ENCODE measurements at places on chromosomes 4 and X.

DNA sequence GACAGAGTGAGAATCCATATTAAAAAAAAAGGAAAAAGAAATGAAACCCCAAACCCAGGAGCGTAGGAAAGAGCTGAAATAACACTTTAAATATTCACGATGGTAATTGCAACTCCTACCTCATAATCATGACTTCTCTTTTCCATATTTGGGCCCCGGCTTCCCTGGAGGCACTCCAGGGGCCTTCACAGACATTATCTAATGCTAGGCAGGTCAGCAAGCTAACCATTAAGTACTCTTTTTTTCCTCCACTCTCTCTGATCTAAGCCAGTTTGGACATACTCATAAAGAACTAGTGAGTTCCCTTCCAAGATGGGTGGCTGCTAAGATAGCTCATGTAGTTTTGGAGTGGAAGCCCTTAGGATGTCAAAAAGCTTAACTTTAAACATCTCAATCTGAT lies 83.2 kb downstream of the SH3KBP1 start:
- no peak for DNase-seq

DNA sequence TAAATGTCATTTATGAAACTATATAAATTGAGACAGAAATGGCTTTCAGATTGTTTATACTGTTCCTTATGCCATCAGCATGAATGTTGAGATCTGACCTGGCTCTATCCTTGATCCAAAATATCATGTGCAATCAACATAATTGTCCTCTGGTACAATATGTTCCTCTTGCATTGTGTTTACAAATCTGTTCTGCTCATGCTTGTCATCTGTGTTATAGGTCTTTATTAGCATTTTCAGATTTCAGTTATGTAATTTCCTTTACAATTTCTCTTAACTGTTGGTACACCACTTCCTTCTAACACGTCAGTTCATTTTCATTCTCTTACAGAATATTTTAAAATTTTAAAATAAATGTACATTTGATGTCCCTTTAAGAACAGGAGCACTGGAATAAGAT lies 1.6 kb downstream of the HPGD start:
- DNase-seq: no peak

GRCh38 chr4:110211007-110211769 lies 12.8 kb upstream of the ELOVL6 start:
- DNase-seq: no peak

DNA sequence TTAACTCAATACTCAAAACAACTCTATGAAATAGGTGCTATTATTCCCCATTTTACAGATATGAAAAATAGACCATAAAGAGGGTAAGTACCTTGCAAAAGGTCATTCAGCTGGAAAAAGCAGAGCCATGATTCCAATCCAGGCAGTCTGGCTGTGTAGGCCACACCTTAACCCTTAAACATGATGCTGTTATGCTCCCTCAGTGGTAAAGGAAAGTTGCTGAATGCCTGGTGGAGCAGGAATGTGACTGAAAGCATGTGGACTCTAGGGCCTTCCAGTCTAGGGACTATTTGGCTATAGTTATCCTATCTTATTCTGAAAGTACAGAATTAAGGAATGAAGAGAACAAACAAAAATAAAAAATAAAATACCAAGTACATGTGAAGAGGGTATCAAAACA lies 19.6 kb downstream of the RP2 start:
- DNase-seq: no peak

- DNase-seq: no peak
Observed at GRCh38 chr4:76990288-76991080, 40.9 kb downstream of the SEPTIN11 start.

- DNase-seq: peak; percentile 50
Observed at GRCh38 chr4:82201805-82202641, 171.8 kb downstream of the HNRNPD start.

GRCh38 chr4:142036795-142037583 lies 400.6 kb downstream of the IL15 start:
- no peak for DNase-seq

DNA sequence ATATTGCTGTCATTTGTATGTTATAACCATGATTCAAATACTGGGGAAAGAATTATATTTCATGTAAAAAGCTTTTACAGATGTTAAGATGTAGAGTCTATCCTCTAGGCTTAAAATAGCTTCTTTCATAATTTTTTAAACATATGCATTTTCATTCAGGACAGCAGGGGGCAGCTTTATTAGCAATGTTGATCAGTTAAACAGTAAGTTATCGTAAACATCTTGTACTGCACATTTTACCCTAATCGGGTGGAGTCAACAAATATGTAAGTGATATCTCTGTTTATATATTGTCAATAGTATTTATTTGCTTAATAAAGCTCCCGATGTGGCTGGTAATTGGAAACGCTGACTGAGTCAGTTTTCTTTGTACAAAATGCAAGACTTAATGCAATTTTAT lies 142.5 kb upstream of the MED14 start:
- peak; percentile 19 for DNase-seq

GRCh38 chr4:150769248-150769647 lies 187.3 kb downstream of the MAB21L2 start:
- no peak for DNase-seq

GRCh38 chr4:73417973-73418372 lies 13.9 kb downstream of the ALB start:
- DNase-seq: no peak

DNA sequence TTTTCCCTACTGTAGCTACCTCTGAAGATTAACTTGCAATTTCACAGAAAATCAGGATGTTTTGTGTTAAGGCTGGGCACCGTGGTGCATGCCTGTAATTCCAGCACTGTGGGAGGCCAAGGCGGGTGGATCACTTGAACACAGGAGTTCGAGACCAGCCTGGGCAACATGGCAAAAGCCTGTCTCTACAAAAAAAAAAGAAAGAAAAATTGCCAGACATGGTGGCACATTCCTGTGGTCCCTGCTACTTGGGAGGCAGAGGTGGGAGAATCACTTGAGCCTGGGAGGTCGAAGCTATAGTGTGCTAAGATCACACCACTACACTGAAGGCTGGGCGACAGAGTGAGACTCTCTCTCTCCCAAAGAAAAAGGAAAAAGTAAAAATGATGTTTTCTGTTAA lies 27.4 kb downstream of the APELA start:
- no peak for DNase-seq

DNA sequence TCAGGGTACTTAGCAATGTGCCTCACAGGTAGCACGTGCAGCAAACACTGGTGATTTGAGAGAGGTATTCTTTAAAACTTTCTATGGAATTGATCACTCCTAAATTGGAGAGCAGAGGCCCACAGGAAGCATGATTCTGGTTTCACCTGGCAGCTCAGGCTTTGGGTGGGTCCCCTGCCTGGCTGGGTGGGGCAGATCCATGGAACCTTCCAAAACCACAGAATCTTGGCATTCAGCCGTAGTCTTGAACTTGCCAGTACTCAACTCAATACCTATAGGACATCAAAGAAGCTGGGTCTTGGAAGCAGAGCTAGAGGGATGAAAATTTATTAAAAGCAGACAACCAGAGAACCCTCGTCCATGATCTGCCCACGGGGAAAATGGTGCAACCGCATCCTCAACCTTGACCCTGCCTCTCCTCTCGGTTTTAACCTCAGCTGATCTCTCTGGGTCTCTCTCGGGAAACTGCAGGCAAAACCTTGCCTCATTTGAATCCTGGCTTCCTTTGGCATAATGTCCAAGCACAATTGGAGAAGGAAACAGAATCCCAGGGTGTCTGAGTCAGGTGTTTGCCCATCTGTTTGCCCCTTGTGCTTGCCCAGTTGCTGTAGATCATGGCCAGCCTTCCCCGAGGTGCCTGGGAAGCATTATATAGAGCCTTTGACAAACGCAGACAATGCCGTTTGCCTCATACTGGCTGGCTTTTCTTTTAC lies 22.9 kb downstream of the OTOP1 start:
- no peak for DNase-seq

GRCh38 chrX:132676102-132676501 lies 187.3 kb upstream of the MBNL3 start:
- DNase-seq: no peak

GRCh38 chr4:152352215-152352614 lies 183.7 kb downstream of the FBXW7 start:
- DNase-seq: no peak

DNA sequence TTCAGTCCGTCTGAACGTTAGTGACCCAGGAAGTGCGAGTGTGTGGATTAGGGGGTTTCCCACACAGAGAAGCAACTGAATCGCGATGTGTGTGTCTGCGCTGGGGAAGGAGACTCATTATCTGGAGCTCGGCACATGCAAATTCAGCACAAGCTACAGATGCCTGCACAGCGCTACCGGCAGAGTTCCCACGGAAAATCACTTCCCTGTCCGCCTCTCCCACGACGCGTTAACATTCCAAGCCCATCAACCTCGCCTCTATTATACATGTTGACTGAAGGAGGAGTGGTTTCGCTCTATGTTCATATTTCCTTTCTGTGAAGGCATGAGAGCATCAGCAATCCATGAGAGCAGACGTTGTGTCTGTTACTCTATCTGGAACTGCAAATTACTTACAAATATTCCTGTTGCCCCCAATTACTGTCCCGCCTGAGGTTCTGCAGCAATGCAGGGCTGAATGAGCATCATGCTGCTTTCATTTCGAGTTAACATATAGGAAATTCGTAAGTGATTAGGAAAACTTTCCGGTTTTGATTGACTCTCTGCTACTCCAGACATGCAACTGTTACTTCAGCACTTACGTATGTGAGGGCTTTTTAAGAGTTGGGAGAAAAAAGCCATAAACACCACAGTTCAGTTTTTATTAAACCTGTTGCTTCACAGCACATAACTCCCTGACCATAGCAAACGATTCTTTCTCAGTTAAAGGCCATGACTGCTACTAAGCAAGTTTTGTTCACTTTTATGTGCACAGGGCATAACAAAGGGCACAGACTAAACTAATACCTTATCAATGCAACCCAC lies 15.0 kb upstream of the MTNR1A start:
- no peak for DNase-seq

DNA sequence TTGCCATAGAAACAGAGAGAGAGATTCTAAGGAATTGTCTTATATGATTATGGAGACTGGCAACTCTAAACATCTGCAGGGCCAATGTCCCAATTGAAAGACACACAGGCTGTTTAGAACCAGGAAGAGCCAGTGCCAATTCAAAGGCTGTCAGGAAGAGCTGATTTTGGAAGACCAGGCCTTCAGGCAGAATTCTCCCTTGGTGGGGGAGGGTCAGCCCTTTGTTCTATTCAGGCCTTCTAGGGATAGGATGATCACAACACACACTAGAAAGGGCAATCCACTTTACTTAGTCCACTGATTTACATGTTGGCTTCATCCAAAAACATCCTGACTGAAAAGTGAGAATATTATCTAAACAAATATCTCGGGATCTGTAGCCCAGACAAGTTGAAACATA lies 15.2 kb downstream of the C4orf46 start:
- DNase-seq: no peak

GRCh38 chrX:47831788-47832187 lies 4.9 kb upstream of the ZNF81 start:
- DNase-seq: peak; percentile 47

- no peak for DNase-seq
Observed at GRCh38 chr4:83205760-83206159, 78.8 kb downstream of the COQ2 start.

- no peak for DNase-seq
Observed at GRCh38 chr4:85128246-85129204, 162.0 kb upstream of the WDFY3 start.

GRCh38 chr4:82284475-82284857 lies 89.3 kb downstream of the HNRNPD start:
- no peak for DNase-seq

GRCh38 chr4:95715830-95716229 lies 124.1 kb upstream of the PDHA2 start:
- no peak for DNase-seq

DNA sequence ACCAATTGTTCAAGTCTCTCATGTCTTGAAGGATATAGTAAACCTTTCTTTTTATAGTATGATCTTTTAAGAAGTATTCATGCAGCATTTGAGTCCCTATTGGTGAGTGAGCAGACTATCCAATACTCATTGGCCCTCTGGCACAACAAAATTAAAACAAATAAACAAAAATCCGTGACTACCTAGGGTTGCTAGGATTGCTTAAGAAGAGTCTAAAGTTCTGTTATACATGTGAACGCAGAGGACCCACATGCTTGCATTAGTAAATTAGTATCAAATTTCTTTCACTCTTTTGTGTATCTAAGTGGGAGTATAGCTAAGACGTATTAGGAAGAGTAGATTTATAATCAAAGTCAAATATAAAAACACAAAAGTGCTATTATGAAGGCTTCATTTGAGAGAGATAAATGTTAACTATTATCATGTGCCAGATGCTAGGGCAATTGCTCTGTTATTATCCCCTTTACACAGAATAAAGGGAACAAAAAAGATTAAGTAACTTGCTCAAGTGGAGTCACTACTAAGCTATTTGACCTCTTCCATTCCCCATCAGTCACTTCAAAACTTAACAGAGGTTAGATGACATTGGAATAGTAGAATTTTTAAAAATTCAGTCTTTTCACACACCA lies 29.2 kb upstream of the LARP1B start:
- DNase-seq: no peak

DNA sequence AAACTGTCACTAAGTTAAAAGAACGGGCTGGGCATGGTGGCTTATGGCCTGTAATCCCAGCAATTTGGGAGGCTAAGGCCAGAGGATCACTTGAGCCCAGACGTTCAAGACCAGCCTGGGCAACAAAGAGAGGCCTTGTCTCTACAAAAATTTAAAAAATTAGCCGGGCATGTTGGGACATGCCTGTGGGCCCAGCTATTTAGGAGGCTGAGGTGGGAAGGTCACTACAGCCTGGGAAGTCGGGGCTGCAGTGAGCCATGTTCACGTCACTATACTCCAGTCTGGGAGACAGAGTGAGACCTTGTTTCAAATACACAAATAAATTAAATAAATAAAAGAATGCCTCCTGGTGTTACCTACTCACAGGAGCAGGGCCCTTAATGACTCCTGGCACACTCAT lies 69.5 kb downstream of the APBB2 start:
- no peak for DNase-seq

DNA sequence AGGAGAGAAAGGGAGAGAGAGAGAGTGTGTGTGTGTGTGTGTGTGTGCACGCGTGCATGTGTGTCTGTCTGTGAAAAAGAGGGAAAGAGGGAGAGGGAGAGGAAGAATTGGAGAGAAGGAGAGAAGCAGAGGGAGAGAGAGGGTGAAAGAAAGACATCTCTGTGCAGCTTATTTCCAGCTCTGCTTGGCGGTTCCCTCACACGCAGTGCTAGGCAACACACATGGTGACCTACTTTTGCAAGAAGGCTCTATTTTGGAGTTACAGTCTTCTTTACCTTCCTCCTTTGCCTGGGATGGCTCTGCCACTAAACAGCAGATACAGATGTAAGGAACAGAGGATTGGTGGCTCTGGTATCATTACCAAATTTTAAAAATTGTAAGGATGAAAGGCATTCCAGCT lies 40.1 kb downstream of the SLC16A2 start:
- no peak for DNase-seq

DNA sequence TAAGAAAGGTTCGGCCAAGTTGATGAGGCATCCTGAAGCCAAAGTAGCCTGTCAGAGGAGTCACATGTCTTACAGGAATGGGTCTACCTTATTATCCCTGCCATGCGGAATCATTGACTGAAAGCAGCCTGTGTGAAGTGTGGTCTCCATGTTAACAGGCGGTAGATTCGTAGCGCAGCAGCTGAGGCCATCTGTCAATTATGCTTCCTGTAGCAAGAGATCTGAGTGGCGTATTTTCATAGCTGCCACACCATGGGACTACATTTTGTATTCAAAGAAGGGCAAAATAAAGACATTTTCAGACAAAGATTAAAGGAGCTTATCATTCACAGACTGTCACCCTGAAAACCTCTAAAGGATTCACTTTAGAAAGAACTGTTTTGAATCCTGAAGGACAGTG lies 11.2 kb upstream of the MED14 start:
- DNase-seq: no peak

GRCh38 chr4:61442936-61443335 lies 242.8 kb downstream of the ADGRL3 start:
- no peak for DNase-seq

GRCh38 chrX:49064303-49064702 lies 5.5 kb downstream of the CCDC120 start:
- DNase-seq: no peak
